ENCODE measurements at places on chromosomes 2 and 18.

DNA sequence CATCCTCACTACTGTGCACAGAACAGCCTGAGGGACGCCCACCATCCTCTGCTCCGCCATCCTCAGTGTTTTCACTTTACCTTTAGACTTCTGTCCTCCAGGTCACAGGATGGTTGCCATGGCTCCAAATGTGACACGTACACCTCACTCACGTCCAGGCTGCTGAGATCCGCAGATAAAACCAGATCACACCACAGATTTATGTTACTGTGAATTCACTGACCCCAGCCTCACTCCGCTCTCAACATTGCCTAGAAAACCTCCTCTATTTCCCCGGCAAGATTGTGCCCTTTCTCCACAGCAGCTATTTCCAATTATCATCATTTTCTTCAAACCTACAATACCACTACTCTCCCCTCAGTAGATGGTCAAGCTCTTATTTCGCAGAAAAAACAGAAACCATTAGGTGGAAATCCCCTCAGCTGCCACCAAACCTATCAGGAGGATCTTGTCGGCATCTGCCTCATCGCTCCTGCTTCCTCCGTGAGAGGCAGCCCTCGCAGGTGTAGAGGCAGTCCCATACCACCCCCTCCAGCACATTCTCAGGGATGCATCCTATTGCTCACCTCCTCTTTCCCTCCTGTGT lies 49.8 kb upstream of the SLC1A4 start:
- no peak for DNase-seq

DNA sequence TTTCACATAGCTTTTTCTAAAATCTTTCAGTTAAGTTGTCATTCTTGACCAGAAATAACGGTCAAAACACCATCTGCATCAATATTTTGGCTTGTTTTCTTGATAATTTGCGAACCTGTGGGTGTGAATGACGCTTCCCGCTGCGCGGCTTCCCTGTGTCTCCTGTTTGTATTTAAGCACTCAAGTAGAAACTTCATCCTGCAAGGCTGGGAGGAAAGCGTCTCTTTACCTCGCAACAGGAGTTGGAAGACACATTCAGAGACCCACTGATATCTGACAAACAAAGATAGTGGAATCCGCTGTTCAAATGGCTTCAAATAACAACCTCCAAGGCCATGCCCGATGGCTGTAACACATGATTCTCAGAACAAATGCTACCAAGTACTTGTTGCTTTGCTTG lies 704.9 kb downstream of the DCDC2C start:
- DNase-seq: no peak

GRCh38 chr18:25516121-25516520 lies 164.2 kb upstream of the ZNF521 start:
- no peak for DNase-seq

GRCh38 chr18:59481436-59481835 lies 122.4 kb upstream of the LMAN1 start:
- DNase-seq: no peak

- no peak for DNase-seq
Measured at GRCh38 chr2:191951832-191952231, 104.9 kb upstream of the CAVIN2 start.

GRCh38 chr2:158114516-158114915 lies 12.8 kb downstream of the UPP2 start:
- DNase-seq: no peak

GRCh38 chr2:106115250-106115649 lies 78.9 kb downstream of the UXS1 start:
- peak; percentile 85 for DNase-seq

DNA sequence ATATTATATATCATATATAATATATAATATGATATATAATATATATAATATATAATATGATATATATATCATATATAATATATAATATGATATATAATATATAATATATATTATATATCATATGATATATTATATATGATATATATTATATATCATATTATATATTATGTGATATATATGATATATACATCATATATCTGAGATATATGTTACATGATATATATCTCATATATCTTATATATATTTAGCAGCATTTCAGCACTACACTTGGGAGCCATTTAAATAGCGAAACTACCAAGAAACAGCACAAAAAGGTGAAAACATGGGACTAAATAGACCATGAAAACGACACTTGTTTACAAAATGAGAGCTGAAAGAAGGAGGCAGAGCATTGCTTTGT lies 37.3 kb downstream of the KCMF1 start:
- DNase-seq: no peak

DNA sequence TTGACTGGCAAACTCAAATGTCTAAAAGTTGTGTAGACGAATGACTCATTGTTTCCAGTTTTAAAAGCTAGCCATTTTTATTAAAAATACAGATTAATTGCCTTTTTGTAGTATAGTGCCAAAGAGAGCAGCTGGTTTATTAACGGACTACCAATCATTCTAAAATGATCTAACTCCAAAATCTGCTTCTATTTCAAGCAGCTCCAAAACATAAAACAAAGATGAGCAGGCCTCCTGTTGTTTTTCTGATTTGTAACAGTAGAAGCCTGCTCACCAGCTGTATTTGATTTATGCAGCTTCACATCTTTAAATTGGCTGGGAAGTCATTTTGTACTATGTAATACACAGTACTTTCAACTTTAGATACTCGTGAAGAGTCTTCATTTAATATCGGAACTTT lies 171.8 kb downstream of the UBR3 start:
- no peak for DNase-seq

DNA sequence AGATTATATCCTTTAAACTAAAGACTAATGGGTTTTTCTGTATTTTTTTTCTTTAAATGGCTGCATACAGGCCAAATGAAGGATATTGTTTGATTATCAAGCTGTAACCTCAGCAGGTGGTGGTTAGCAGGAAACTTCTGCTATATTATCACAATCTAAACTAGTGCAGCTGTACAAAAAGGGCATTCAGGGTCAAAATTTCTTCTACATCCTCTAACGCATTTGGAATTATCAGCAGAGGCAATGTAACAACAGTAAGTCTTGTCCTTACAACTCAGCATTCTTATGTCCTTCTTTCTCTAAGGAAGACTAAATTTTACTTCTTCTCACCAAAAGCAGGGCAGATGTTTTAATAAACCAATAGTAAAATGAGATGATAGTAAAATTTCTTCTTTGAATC lies 135.8 kb upstream of the FN1 start:
- DNase-seq: no peak

All from epithelial cell of proximal tubule (primary cell).